HCT116 (cell line): ENCODE measurements at places on chromosomes 12 and 14. TPM values are rescaled to one million over a fixed set of nuclear protein-coding genes. Genes with fewer than 3 reads are reported as not detected.

GRCh38 chr12:58313091-58313855 lies 371.9 kb downstream of the ATP23 start:
- peaks cover 11% of the 10 kb centered on the region for H3K4me1 ChIP-seq
- H3K4me3 ChIP-seq = no peak overlapping the region
- H3K36me3 ChIP-seq = no peaks in the 10 kb centered on the region
- H3K27me3 ChIP-seq = no peaks in the 10 kb centered on the region
- no peak overlapping the region for H3K27ac ChIP-seq

- H3K27ac ChIP-seq = no peak overlapping the region
- H3K36me3 ChIP-seq = no peaks in the 10 kb centered on the region
- no peaks in the 10 kb centered on the region for H3K4me1 ChIP-seq
- H3K4me3 ChIP-seq = no peak overlapping the region
- no peaks in the 10 kb centered on the region for H3K27me3 ChIP-seq
Measured at GRCh38 chr12:97984974-97985580, 522.5 kb downstream of the RMST start.

GRCh38 chr12:102110782-102111181 lies 9.1 kb downstream of the NUP37 start:
- no peak for DNase-seq
- no peak overlapping the region for H3K27ac ChIP-seq
- H3K4me3 ChIP-seq = no peak overlapping the region
- no peaks in the 10 kb centered on the region for H3K27me3 ChIP-seq

- H3K27me3 ChIP-seq = no peaks in the 10 kb centered on the region
- H3K27ac ChIP-seq = no peak overlapping the region
- no peak overlapping the region for H3K4me3 ChIP-seq
- peaks cover 13% of the 10 kb centered on the region; the same call in 1 of the 2 replicates for H3K4me1 ChIP-seq
Measured at GRCh38 chr14:61365667-61366212, 44.4 kb downstream of the PRKCH start.

Gene RBP5
- total RNA-seq = 0.22 TPM

Gene COA8
- 29.4 TPM for total RNA-seq

- DNase-seq = no peak
- H3K27ac ChIP-seq = no peak overlapping the region
- no peak overlapping the region for H3K4me3 ChIP-seq
- no peaks in the 10 kb centered on the region for H3K4me1 ChIP-seq
- H3K27me3 ChIP-seq = no peaks in the 10 kb centered on the region
Measured at GRCh38 chr12:43550831-43551271, 1.2 kb downstream of the ADAMTS20 start.

Gene LYZ
- total RNA-seq = 1.3 TPM

Gene NAB2
- 77.1 TPM for total RNA-seq

DNA sequence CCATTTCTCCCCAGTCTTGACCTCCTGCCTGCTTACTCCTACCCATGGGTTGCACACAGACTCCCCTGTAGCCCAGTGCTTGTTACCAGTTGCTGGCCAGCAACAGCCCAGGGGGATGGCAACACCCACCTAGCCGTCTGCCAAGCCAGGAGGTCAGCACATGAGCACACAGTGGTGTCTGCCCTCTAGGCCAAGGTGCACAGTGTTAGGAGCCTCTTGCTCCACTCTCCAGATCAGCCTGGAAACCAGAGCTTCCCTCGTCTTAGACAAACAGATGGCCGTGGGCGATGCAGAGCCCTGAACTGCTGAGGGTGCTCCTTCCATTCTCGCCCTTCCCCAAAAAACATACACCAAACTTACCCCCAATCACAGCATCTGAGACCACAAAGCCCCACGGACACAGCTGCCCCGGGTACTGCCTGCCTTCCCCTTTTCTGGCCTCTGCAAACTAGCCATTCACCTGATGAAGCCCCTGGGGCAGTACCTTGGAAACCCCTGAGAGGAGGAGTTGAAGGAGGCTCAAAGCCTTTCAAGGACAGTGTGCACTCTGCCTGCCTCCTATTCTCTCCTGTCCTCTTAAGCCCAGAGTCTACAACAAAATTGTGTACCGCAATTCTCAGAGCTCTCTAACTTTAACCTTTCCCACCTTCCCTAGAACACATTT lies 1.0 kb upstream of the GPD1 start:
- DNase-seq = no peak
- no peak overlapping the region for H3K4me3 ChIP-seq
- H3K4me1 ChIP-seq = peaks cover 10% of the 10 kb centered on the region
- H3K27me3 ChIP-seq = no peaks in the 10 kb centered on the region

Gene STAC3
- 2.5 TPM for total RNA-seq

- no peak overlapping the region; the same call in 1 of the 2 replicates for H3K27ac ChIP-seq
- DNase-seq = no peak
- H3K36me3 ChIP-seq = no peaks in the 10 kb centered on the region
- H3K27me3 ChIP-seq = no peaks in the 10 kb centered on the region
Measured at GRCh38 chr12:57224973-57225679, 4.4 kb upstream of the SHMT2 start.

DNA sequence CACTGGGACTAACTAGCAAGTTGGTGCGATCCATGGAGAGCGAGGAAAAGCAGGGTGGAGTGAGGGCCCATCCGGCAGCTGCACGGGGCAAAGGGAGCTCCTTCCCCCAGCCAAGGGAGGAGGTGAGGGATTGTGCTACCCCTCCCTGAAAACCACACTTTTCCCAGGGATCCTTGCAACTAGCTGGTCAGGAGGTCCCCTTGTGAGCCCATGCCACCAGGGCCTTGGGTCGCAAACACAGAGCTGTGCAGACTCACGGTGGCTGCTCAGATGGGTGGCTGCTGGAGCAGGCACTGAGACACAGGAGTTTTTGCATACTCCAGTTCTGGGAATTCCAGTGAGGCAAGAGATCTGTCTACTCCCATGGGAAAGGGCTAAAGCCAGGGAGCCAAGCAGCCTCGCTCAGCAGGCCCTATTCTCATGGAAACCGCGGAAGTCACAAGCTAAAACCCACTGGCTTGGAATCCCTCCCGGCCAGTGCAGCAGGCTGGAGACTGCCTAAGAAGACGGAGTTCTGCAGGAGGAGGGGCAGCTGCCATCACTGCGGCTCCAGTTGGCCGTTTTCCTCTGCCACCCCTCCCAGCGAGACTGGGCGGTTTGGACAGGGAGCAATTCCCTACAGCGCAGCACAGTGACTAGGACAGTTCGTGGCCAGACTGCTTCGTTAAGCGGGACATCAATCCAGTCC lies 10.9 kb upstream of the ZNF705A start:
- H3K27me3 ChIP-seq = no peaks in the 10 kb centered on the region; the same call in 1 of the 2 replicates
- no peak overlapping the region for H3K4me3 ChIP-seq
- no peak for DNase-seq

- H3K4me1 ChIP-seq = no peaks in the 10 kb centered on the region
- H3K36me3 ChIP-seq = no peaks in the 10 kb centered on the region
- no peak overlapping the region for H3K4me3 ChIP-seq
- H3K27me3 ChIP-seq = no peaks in the 10 kb centered on the region
- no peak for DNase-seq
- H3K27ac ChIP-seq = no peak overlapping the region
Measured at GRCh38 chr14:37363661-37364060, 165.9 kb downstream of the MIPOL1 start.

Gene PAH
- 2.8 TPM for total RNA-seq

Gene FERMT2
- total RNA-seq = 24.8 TPM

DNA sequence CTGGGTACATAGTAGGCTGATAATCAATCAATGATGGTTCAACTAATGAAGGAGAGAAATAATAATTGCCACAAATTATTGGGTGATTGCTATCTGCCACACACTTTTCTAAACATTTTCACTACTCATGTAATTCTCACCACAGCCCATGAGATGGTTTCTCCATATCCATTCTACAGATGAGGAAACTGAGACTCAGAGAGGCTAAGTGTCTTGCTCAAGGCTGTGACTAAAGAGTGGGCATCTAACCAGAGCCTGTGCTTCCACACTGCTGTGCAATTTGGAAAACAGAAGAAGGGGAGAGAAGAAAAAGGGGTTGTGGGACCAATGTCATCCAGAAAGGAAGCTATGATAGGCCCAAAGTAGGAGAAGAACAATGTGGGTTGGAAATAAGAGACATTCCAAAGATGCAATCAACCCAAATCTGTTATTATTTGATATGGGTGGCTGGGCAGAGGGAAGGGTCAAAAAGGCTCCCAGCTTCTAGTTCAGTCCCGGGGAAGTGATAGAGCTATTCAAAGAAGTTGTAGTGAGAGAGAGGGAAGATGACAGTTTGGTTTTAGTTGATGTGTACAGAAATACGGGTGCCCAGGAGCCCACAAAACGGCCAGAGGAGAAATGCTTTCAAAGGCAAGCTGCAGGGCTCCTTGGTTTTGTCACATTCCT lies 483 bp upstream of the NR1H4 start:
- no peaks in the 10 kb centered on the region for H3K36me3 ChIP-seq
- no peaks in the 10 kb centered on the region for H3K4me1 ChIP-seq
- H3K27ac ChIP-seq = no peak overlapping the region
- no peak overlapping the region for H3K4me3 ChIP-seq
- DNase-seq = no peak
- peaks cover 23% of the 10 kb centered on the region; the same call in 1 of the 2 replicates for H3K27me3 ChIP-seq

GRCh38 chr14:102849526-102850379 lies 72.5 kb downstream of the TRAF3 start:
- no peaks in the 10 kb centered on the region for H3K36me3 ChIP-seq
- DNase-seq = no peak
- no peaks in the 10 kb centered on the region for H3K4me1 ChIP-seq
- no peak overlapping the region for H3K4me3 ChIP-seq

Gene KLRG1
- total RNA-seq = 1.5 TPM

Gene MUCL1
- not detected for total RNA-seq

Gene SNRPF
- 56.3 TPM for total RNA-seq

Gene ARMH4
- total RNA-seq = 1.7 TPM
